ENCODE measurements at places on chromosomes 4 and X. TPM values are rescaled to one million over a fixed set of nuclear protein-coding genes. Genes with fewer than 3 reads are reported as not detected.
A peak's percentile ranks its signal among the peaks of the same experiment; 100 is the strongest.

DNA sequence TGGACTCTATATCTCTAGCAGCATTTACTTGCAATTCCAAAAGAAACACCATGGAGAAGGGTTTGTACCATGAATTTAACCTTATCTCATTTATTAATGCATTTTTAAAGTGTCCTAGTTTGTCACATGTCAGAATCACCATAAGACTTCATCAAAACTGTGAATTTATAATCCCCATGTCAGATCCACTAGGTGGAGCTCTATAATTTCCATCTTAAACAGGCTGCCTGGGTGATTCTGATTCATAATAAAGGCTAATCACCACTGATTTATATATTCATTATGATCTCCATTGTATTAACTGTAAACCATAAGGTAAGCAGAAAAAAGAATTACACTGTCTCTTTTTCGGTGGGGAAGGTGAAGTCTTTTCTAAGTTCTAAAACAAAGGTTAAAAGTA lies 4.0 kb downstream of the TCEAL2 start:
- DNase-seq, result no peak

- DNase-seq, result no peak
Observed at GRCh38 chrX:39725114-39725513, 372.6 kb downstream of the BCOR start.

GRCh38 chrX:154373340-154374306 lies 811 bp downstream of the FLNA start:
- peak; percentile 58 for DNase-seq

- DNase-seq, result no peak
Observed at GRCh38 chr4:169040559-169041261, 30.7 kb upstream of the CBR4 start.

DNA sequence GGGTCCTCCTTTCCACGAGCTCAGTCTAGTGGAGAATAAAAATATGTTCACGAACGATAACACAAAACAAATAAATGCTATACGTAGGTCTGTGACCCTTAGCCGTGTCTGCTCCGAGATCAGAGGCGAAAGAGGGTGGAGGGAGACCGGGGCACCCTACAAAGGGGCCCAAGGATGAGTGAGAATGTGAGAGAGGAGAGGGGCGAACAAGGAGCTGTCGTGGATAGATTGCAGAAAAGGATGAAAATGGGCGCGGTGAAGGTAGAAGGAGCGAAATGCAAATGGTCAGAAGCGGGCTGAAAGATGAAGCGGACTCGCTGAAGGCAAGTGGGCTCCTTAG lies 6.2 kb upstream of the ZBTB33 start:
- no peak for DNase-seq

DNA sequence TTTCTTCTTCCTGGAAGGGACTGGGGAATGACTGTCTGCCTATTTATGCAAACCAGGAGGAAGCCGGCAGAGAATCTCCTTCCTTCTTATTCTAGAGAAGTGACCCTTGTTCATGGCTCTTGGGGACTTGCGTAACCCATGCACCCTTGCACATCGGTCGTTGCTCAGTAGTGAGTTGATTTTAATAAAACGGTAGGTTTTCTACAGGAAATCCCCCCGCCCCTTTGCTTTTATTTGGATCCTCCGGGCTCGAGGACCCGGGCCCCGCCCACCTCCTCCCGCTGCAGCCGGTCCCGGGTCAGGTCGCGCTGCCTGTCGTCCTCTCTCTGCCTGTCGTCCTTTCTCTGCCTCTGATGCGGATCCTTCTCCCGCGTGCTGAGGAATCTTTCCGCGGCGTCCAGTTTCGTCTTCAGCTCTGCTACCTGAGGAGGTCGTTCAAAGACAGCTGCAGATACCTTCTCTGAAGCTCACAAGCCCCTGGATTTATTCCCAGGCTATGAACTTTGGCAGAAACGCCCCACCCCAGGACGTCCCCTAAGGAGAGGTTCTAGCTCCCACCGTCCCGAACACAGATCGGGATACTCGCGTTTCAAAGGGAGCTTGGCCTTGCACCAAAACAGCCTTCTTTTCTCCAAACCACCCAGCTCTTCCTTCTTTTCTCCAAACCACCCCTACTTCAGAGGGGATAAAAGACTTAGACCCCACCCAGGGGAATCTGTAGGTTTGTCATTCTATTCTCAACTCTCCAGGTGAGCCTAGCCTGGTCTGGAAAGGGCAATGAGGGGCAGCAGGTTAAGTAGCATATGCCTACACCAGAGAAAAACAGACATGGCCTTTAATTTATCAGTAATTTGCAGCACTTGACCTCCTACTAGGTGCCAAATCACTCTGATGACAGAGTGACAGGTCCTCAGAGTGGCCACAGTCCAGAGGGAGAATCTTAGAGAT lies 7.0 kb downstream of the TNIP3 start:
- peak; percentile 30 for DNase-seq

DNA sequence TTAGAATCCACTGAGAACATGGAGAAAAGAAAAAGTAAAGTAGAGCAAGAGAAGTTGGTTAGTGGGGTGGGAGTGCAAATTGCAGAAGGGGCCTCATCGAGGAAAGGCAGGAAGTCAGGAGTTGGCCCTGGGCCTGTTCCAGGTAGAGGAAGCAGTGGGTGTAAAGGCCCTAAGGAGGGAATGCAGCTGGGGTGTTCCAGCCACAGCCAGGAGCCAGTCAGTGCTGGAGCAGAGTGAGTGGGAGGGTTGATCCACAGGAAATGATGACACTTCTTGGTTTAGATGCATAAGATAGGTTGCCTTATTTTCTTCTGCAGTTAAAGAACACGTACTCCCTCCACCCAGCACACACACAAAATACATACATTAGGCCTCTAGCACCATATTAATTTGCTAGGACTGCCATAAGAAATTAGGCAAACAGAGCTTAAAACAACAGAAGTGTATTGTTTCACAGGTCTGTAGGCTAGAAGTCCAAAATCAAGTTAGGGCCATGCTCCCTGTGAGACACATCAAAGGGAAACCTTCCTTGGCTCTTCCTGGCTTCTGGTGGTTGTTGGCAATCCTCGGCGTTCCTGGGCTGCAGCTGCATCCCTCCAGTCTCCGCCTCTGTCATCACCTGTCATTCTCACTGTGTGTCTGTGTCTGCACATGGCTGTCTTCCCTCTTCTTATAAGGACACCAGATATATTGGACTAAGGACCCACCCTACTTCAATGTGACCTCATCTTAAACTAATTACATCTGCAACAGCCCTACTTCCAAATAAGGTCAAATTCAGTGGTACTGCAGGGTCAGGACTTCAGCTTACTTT lies 205.9 kb downstream of the AASDH start:
- no peak for DNase-seq

DNA sequence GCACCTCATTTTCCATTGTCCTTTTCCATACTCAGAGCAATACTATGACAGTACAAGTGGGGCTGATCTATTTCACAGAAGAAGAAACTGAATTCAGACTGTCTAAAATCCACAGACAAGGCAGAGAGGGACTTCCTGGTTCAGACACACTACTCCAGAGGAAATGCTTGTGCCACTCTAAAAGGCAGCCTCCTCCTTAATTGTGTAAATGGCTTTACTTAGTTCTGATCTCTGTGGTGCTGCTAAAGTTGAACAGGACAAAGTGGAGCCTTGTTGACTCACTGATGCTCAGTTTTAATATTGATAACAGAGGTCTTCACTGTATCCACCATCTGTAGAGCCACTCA lies 122.4 kb downstream of the KIT start:
- no peak for DNase-seq

- no peak for DNase-seq
Observed at GRCh38 chrX:3514996-3515395, 168.5 kb upstream of the MXRA5 start.

- no peak for DNase-seq
Observed at GRCh38 chr4:47669946-47670345, 167.9 kb downstream of the CORIN start.

GRCh38 chr4:53916431-53916889 lies 147.9 kb downstream of the CHIC2 start:
- no peak for DNase-seq

DNA sequence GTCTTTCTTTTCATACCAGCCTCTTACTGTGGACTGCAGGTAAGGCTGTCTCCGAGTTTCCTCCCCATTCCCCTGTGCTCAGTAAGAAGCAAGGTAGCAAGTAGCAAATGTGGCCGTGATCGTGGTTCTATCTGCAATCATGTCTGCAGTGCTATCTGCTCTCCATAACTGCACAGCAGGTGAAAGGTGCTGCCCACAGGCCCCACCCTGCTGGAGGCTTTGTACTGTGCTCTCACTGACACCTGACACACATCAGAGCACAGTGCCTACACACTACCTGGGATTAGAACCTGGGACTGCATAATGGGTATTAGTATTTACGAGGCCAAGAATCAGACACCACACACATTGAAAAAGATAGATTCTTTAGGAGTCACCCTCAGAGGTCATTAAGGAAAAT lies 15.3 kb downstream of the PGRMC1 start:
- no peak for DNase-seq

- no peak for DNase-seq
Observed at GRCh38 chr4:16819652-16820051, 78.8 kb downstream of the LDB2 start.

DNA sequence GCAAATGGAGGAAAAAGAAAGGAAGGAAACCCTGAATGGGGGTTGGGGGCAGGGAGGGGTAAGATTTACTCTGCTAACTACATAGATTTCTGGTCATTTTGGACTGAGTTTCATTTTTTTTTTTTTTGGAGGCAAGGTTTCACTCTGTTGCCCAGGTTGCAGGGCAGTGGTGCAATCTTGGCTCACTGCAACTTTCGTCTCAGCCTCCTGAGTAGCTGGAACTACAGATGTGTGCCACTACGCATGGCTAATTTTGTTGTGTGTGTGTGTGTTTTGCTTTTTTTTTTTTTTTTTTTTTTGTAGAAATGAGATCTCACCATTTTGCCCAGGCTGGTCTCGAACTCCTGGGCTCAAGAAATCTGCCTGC lies 223.5 kb downstream of the APBB2 start:
- DNase-seq, result no peak

DNA sequence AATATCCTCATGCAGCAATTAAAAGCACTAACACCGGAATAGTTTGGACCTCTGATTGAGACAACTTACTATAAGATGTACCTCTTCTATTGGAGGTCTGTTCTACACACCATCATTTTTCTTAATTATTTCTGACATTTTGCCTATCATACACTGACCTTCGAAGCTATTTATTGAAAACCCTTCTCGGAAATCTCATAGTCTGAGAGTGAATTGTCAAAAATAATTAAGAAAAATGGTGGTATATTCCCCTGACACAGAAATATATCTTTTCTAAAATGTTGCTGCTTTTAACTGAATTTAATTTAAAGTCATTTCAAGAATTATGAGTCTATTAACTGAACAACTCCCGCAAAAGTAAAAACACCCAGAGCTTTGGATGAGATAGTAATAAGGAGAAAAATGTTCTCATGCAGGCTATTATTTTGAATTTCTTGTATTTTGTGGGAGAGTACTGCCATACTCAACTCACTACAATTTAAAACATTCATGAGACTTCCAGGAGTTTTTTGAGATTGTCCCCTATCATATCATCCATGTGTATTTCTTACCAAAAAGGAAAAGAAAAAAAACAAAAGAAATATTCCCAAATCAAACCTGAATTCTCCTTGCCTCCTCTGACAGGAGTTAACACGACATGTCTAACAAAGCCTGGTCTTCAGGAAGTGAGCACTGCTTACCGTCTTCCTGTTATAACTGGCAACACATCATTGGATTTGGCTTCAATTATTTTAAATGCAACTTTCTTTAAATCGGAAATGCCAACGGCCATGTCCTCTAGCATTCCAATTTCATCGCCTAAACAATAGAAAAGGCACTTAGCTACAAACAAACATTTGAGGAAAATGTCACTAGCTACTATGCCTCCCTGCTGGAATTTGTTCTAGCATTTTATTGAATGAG lies 485.3 kb downstream of the IL15 start:
- DNase-seq, result no peak

DNA sequence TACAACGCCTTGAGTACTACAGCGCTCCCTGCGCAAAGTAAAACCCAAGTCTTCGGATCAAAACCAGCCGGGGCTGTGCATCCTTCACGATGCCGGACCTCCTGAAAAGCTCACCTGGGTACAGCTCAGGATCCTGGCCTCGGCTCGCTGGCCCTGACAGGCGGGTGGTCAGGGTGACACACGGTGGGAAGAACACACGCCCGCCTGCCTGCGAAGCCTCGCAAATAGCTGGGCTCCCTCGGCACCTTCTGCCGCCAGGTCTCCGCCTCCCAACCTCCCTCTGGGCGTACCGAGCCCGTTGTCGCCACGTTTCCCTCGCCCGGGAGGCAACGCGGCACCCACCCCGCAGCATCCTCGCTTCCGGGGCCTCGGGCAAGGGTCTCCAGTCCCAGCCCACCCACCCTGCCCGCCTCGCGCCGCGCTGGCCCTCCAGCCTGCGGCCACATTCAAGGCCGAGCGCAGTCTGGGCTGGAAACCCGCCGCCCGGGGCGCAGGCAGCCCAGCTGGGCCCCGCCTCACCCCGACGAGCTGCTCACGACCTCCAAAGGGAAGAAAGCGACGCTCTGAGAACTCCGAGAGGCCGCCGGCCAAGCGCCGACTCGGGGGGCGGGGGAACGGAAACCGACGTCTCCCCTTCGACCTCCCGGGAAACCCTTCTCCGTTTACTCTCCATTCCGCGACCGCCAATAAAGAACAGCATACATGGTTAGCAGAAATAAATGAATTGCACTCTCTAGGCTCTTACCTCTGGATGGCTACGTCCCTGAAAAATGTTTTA lies 511 bp downstream of the PPM1K start:
- peak; percentile 92 for DNase-seq

The BBS12 gene
- total RNA-seq, result 3.3 TPM

The ZNF157 gene
- total RNA-seq, result 0.19 TPM

The SLC4A4 gene
- total RNA-seq, result 0.46 TPM

The CXCL3 gene
- total RNA-seq, result 0.49 TPM

The AFP gene
- total RNA-seq, result not detected

All from lower leg skin (tissue), 4 donors.